ENCODE measurements at places on chromosomes 3 and 15.

DNA sequence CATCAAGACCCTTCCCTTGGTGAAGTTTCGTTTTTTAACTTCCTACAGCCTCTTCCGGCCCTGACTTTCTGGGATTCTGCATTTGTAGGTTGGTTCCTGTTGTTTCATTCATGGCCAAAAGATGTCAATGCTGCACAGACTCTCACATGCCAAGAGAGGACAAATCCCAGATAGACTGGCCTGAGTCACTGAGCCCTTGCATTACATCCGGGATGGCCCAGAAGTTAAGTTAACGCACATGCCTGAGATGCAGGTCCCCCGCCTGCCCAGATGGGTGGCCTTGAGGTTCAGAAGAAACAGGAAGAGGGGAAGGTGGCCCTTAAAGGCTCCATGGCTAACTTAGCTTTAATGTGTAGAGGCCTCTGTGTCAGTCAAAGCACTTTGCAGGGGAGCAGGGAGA, 51.6 kb upstream of the SRGAP3 start:
- DNase-seq: no peak

DNA sequence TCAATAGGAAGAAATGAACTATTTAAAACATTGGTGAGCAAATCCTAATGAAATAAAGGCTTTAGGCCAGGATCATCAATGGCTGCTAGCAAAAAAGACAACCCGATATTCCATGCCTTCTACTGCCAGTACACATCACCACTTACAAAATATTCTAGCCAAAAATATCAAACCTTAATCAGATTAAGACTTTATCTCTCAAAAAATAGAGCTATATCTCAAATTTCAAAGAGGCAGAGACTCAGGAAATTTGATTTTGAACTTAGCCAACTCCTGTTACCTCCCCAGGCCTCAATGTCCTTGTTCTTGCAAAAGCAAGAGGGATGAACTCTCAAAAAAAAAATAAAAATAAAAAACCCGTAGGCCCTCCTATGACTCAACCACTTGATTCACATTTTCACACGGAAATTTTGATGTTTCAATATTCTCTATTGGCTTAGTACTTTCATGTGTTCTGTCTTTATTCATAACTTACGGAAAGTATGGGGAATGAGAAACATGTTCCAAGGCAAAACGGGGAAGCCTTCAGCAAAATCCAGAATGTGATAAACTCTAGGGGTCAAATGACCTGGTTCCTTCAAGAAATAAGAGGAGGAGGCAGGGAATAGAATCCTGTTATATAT, 273.3 kb upstream of the ZPLD1 start:
- no peak for DNase-seq

DNA sequence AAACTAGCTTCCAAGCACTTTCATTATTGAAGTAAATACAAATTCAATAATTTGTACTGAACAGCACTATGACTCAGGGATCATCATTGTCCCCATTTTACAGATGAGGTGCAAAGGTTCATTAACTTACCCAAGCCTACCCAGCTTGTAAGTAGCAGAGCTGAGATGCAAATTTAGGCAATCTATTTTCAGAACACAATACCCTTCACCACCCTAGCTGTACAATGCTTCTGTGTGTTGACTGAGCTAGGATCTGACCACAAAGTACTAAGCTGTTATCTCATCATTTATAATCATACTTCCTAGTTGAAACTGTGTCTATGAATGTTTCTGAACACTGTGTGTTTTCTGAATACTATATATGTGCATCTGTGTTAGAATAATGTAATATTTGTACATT, 3.2 kb upstream of the ILDR1 start:
- no peak for DNase-seq

GRCh38 chr3:24235121-24235520, 259.5 kb downstream of the THRB start:
- no peak for DNase-seq

GRCh38 chr3:194395778-194396538, 3.1 kb downstream of the GP5 start:
- DNase-seq: peak; percentile 23

GRCh38 chr3:30130391-30130790, 476.0 kb upstream of the TGFBR2 start:
- no peak for DNase-seq

DNA sequence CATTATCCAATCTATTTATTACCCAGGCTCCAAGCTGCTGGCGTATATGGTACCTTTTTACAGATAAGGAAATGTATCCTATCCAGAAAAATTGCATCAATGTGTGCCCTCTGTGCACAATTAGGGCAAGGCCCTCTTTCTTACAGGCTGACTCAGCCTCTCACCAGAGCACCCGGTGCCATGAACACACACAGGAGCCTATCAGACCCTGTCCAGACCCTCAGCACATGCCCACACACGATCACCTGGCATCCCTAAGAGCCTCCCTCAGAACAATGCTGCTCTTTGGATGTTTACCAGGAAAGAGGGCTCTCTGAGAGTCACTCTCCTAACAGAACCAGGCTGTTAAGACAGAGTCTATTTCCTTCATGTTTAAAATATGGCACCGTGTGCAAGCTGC, 460.0 kb upstream of the TBL1XR1 start:
- no peak for DNase-seq

- DNase-seq: no peak
Measured at GRCh38 chr3:60759439-60759838, 491.8 kb downstream of the FHIT start.

DNA sequence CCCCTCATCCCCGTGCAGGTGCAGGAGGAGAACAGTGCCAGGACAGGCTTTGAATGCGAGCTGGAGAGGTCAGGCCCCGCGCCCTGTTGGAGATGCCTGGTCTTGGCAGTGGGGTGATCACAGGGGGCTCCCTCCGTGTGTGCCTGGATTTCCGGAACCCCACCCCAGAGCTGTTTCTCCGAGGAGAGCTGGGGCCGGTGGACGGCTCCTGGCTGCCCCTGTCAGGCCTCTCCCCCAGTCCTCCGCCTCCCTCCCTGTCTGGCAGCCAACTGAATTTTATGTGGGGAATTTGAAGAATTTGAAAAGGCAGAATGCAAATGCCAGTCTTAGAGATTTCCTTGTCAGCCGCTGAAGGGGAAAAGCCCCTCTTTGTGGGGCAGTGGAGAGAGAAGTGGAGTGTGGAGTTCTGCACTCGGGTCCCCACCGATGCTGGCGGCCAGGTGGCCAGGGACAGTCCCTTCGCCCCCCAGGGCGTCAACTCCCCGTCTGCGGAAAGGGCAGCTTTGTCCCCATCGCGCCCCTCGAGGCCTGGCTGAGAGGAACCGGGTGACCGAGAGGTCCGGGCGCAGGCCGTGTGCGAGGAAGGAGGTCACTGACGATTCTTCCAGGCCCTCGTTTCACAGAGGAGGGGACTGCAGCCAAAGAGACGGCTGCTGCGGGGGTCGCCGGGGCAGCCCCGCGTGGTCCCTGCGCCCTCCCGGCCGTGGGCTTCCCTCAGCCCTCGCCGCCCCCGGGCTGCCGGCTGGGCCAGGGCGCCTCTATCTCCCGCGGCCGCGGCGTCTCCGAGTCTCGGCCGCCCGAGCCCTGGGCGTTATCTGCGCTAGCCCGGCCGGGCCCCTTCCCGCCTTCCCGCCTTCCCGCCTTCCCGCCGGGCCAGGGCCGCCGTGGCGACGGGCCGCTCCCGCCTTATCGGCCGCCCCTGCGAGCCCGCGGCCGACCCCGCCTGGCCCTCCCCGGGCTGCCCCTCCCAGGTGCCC, 56.0 kb upstream of the LCTL start:
- no peak for DNase-seq

- no peak for DNase-seq
Measured at GRCh38 chr3:101938262-101938847, 89.0 kb downstream of the NFKBIZ start.

GRCh38 chr15:97177151-97177577, 783.3 kb upstream of the ARRDC4 start:
- no peak for DNase-seq

- DNase-seq: no peak
Measured at GRCh38 chr3:164113371-164114332, 964.6 kb downstream of the SI start.

- no peak for DNase-seq
Measured at GRCh38 chr3:145906301-145906700, 254.7 kb downstream of the PLOD2 start.

GRCh38 chr15:25797936-25798901, 64.9 kb downstream of the ATP10A start:
- DNase-seq: no peak

GRCh38 chr3:31294430-31295149, 238.1 kb upstream of the STT3B start:
- DNase-seq: no peak

DNA sequence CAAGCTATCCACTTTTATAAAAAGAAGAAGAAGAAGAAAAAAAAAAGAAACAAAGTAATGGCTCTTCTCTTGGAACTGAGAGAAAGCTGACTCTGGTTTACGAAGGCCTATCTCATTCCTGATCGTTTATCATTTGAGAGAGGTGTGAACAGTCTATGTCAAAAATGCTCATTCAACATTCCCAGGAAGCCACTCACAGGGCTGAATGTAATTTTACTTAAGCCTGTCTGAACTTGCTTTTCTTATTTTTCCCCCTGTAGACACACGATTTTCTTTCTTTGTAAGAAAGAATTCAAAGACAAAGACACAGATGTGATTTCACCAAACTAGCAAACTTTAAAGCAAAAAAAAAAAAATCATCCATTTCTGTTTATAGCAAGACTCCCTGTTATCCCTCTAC, 805.8 kb downstream of the FHIT start:
- no peak for DNase-seq

DNA sequence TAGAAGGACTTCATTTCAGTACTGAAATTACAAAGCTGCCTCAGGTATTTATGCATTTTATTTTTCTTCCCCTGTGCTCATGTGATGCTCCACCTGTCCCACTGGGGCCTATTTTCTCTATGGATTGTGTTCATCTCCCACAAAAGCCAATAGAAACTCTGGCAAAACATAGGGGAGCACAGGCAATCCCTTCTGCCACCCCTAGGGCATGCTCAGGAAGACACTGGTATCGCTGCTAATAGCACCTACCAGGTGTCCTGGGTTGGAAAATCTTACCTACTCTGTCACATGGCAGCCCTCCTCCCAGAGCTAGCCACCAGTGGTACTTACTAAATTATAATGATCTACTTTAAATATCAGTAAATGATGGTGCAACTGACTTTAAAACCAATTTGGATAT, 427.4 kb downstream of the FGF12 start:
- DNase-seq: no peak

DNA sequence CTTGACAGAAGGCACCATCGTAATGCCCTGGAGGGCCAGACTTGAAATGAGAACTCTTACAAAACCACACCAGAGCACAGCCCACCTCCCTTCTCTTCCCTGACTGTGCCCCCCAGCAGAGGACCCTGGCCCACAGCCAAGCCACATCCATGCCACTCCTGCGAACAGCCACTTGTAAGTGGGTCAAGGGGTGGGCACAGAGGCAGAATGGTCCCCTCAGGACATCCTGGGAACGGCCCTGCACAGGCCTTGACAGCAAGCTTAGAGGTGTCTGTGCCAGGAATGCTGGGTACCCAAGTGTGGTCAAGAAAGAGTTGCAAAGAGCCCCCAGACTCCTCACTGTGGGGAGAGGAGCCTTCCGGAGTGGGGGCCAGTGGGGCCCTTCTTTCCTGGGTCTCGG, 33.3 kb downstream of the HCN4 start:
- DNase-seq: no peak
